Hematopoietic multipotent progenitor cell (in vitro differentiated cells): ENCODE measurements at places on chromosomes 11 and 22. TPM values are rescaled to one million over a fixed set of nuclear protein-coding genes. Genes with fewer than 3 reads are reported as not detected.

SCGB1D4 gene
- total RNA-seq, result not detected

ART1 gene
- not detected for total RNA-seq

CSNK2A3 gene
- total RNA-seq, result 0.54 TPM

DNA sequence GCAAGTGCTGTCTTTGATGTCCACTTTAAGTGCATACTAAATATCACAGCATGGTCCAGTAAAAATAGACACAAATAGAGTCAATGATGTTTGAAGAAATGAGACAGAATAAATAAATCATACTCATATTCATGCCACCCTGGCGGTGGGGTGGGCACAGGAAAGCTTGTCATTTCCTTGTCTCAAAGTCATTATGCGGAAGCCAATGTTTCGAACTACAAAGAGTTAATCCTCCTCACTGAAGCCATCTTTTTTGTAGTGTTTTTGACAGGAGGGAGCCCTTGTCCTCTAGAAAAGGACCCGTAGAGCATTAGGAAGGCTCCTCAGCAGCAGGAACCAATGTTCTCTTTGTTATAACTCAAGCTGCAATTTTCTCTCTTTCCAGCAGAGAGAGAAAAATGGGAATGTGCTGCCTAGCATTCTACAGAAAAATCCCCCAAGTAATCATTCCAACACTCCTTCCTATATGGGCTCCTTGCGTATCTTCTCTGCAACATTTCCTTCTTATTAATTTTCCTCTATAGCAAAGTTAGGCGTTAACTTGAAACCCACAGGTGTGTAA is 30.6 kb downstream of the SC5D start:
- peak; percentile 22 for DNase-seq

DNA sequence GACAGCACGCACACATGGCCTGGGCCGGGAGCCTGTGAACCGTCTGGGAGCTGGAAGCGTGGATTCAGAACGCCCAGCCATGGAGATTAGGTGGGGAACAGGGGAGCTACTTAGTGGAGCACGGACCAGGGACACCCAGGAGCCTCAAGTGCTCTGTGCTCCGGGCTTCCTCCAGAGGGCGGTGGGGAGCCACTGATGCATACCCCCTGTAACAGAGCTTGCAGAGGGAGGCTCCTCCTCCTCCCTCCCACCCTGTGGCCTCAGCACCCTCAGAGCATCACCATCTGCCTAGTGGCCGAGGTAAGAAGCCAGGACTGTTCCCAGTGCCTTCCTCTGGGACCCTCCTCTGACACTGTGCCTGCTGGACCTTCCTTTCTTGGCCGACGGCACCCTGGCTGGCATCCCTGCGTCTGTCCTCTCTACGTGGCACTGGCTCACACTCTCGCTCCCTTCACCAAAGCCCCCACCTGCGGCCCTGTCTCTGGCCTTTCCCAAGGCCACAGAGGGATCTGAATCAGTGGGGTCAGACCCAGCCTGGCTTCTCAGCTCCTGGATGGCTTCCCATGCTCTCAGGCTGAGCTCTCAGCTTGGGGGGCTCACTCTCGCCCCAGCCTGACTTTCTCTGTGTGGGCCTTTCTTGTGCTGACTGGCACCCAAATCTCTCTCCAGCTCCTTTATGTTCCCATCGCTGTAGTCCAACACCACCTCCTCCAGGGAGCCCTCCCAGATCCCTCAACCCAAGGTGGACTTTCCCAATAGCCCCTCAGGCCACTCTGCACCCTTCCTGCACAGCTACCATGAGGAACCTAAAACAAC is 780.9 kb downstream of the BRD1 start:
- DNase-seq, result peak; percentile 71

BARX2 gene
- not detected for total RNA-seq
